ENCODE measurements at places on chromosomes 4 and X.

DNA sequence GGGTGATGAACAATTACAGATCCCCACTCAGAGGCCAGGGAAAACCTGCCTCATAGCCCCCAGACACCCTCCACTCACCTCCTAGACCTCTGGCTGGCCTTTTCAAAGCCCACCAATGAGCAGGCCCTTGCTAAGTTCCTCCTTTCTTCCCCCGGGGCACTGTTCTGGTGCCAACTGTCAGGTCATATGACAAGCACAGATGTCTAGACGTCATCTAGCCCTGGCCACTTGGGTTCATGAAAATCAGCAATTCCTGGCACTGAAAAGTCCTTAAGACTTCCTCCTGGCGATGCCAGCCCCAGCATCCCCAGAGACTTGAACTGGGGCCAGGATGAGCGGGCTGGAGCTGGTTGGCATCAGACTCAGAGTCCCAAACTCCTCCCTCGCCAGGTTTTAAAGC, 115.6 kb upstream of the NALF2 start:
- DNase-seq, result no peak

DNA sequence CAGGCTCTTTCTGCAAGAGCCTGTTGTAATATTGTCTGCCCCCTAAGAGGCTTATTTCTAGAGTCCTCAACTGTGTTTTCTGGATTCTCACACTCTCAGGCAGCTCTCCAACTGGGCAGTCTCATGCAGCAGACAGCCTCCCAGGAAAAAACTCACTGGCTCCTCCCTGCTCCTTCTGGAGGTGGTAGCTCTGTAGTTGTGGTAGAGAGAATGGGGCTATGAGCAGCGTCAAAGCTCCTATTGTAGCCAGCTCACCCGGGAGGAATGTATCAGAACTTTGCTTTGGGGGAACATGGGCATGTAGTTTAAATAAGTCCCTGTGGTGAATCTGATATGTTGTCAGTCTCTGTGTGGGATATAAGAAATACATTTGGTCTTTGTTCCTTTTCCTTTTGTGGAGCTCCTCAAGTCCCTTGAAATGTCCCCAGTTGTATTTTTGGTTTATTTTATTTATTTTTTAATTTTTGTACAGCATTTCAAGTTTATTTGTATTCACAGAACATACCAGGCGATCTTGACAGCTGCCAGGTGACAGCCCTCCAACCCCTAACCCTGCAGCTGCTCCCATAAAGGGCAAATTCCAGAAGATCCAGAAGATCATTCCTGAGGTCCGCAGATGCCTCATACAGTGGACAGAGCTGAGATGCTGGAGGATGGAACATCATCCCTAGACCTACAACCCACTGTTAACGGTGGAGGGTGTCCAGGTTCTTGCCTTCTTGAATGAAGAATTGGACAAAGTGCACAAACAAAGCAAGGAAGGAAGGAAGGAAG, 45.7 kb downstream of the TRIM61 start:
- no peak for DNase-seq

DNA sequence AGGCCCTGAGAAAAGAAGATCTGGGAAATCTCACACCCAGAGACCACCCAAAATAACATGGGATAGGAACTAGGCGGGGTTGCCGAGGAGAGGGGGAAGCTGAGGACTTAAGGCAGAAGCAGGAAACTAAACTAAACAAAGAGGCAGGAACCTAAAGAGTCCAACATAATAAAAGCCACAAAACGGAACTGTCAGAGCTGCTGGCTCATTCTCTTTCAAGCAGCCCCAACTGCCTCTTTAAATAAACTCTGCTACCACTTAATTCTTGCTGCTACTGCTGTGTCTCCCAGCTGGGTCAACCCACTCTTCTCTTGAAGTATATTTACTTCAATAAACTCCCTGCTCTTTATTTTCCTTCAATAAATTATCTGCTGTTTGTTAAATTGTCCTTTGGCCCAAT, 44.5 kb downstream of the MAGEB16 start:
- no peak for DNase-seq

DNA sequence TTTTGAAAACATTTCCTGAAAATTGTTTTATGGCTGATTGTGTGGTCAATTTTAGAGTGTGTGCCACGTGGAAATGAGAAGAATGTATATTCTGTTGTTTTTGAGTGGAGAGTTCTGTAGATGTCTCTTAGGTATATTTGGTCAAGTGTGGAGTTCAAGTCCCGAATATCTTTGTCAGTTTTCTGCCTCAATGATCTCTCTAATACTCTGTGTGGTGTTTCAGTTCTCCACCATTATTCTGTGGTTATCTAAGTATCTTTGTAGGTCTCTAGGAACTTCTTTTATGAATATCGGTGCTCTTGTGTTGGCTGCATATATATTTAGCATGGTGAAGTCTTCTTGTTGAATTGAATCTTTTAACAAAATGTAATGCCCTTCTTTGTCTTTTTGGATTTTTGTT, 113.3 kb downstream of the LINC00632 start:
- DNase-seq, result no peak

- no peak for DNase-seq
Observed at GRCh38 chr4:185933078-185933581, 121.1 kb upstream of the SORBS2 start.

DNA sequence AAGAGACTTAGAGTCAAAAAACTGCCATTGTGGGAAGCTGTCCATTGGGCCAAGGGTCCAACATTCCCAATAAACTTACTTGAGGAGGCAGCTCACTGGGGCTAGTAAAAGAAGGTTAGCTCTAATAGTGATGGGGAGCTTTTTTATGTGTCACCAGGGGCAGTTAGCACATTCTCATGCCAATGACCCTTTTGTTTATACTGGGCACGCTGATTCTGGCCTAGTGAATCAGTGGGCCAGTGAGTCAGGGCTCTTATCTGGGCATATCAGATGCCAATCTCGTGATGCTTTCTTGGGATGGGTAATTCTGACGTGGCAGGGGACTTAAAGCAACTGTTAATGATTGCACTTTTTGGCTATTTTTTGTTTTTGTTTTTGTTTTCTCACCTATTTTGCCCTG, 27.8 kb downstream of the TCEAL1 start:
- DNase-seq, result no peak

DNA sequence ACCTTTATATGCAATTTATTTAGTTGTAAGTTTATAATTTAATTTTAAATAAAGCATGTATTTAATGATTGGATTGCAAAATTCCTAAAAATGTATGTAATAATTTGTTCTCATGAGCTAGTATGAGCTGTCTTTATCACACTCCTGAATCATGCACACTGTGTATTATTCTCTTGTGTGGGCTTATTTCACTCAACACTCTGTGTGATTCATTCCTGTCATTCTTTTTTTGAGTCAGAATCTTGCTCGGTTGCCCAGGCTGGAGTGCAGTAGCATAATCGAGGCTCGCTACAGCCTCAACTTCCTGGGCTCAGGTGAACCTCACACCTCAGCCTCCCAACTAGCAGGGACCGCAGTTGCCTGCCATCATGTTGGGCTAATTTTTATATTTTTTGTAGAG, 123.1 kb upstream of the SLC34A2 start:
- no peak for DNase-seq

- DNase-seq, result no peak
Observed at GRCh38 chr4:105059337-105059736, 87.3 kb upstream of the TET2 start.

DNA sequence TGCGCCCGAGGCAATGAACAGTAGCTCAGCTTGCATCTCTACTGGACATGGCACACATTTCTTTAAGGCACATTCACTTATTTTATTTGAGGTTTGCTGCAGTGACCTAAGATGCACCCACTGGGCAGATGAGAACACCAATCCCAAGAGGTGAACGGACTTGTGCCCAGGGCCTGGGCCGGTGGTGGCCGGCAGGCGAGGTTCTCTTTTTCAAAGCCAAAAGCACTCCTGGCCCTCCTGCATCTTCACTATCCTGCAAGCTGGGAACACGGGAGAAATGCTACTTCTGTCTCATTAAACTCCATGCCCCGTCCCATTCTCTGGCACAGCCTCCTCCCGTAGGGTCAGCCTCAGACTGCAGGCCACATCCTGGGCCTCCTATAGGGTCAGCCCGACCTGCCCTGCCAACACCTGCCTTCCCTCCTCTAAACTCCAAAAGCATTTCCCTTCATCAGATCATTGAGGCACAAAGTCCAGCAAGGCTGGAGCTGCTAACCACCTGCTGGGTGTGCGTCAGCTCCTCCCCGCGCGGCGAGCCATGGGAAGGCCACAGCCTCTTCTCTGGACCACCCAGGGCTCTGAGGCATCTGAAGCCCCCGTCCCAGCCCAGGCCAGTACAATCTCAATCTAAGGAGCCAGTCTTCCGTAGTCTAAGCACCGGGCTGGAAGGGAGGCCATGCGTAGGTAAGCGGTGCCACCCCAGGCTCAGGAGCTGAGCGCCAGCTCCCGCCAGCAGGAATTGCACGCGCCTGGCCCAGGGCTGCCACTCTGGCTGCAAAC, 166.1 kb downstream of the AFAP1 start:
- DNase-seq, result no peak

GRCh38 chr4:118213101-118213500, 139.7 kb downstream of the PRSS12 start:
- no peak for DNase-seq

DNA sequence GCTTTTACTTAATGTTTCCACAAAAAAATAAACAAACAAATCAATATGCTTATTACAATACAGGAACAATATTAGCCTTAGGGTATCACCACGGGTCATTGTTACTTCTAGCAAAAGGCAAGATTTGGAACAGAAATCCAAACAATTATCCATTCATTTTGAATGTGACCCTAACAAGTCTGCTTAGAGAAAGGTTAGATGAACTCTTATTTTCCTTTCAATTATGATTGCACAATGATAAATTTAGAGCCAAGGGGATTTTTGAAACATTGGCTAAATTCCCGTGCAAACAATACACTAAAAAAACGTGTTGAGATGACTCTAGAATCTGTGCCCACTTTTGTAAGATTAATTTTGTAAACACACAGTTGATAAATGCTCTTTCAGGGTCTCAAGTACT, 474.7 kb downstream of the PCDH7 start:
- DNase-seq, result no peak

DNA sequence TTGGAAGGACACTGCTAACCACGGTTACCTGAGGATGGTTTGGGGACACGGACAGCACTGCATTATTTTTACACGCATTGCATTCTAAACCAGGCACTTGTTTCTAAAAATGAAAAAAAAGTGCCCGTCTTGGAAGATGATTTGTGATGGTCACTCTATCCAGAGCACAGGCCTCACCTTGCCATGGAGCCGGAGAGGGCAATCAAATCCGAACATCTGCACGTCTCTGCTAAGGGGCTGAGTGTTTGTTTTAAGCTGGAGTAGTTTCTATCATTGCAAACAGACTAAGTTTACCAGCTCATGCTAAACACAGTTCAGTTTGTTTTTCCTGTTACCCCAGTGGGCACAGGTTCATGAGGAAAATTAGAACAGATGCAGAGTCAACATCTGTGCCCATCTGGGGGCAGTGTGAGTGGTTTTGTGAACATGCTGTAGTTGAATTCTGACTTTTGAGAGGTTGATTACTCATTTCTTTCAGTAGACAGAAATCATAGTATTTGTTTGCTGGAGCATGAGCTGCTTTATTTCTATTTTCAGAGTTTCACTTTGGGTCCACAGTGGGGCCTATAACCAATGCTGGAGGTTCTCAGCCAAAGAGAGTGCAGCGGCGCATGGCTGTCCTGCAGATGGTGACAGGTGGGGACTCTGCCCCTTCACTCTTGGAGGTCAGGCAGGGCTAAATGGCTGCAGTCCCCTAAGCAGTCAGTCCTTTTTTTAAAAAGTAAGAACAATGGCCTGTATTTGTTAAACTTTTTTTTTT, 65.4 kb upstream of the ENPP6 start:
- peak; percentile 68 for DNase-seq

DNA sequence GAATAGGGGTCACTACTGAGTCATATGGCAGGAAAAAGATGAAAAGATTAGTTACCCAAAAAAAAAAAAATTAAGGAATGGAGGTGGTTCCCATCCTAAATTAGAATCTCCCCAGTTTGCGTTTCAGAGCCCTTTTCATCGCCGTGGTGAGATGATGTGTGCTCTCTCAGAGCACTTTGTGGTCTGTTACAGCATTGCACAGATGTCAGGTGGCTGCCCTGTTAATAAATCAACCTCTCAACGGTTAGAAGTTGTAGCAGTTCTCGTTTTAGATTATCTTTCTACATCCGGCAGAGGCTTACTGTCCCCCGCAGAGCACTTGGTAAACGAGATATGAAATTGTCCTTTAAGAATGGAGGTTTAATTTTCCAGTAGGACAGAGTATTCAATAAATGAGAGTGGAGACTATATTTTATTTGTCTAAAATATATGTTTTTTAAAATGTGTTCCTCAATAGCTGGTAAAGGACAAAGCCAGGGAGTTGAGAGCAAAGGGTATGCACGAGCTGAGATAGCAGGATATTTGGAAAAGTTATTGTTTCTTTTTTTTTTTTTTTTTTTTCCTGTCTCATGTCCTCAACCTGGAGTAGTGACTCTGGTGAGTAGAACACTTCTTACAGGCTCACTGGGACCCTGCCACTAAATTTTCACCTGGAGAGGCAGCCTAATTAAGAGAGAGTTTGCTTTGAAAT, 26.9 kb downstream of the AFF1 start:
- DNase-seq, result peak; percentile 66

- peak; percentile 56 for DNase-seq
Observed at GRCh38 chr4:138341739-138342415, 99.7 kb upstream of the SLC7A11 start.

DNA sequence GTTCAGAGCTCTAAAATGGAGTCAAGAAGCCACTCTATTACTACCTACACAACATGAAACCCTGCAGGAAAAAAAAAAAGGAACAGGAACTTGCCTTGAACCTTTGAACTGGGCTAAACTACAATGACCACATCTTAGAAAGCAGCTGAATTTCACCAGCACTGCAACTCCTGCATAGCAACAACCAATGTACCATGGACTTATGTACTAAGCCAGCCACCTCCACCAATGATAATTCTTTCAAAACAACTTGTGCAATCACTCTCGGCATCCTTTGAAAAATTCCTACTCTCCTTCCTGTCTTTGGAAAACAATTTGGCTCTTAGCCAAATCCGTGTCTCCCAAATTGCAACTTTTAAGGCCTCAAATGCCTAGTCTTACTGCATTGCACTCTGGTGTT, 26.8 kb upstream of the FMR1 start:
- DNase-seq, result no peak

- DNase-seq, result no peak
Observed at GRCh38 chr4:70239884-70240591, 2.4 kb upstream of the CSN3 start.

DNA sequence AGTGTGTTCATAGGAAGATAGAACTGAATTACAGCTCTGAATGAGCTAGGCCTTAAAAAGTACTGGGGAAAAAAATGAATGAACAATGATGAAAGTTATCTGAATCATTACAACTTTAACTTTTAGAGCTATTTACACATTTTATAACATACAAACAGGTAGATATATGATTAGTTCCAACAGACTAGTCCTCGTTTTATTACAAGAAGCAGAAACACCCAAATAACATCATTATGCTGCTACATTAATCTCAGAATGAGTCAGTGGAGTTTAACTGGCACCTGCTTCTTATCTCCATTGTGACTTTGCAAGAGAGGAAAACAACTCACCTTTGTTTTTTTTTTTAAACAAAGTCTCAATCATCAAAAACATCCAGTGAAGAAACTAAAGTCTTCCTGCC, 15.2 kb downstream of the ATP8A1 start:
- DNase-seq, result no peak
